ENCODE measurements at places on chromosomes 12 and 14. TPM values are rescaled to one million over a fixed set of nuclear protein-coding genes. Genes with fewer than 3 reads are reported as not detected.
A peak's percentile ranks its signal among the peaks of the same experiment; 100 is the strongest.

EMC9 gene
- 49.6 TPM for total RNA-seq

GRCh38 chr14:103960457-103961055 is 18.2 kb upstream of the RD3L start:
- no peak for DNase-seq
- H3K4me1 ChIP-seq: no peaks in the 10 kb centered on the region
- H3K4me3 ChIP-seq: no peak overlapping the region
- H3K27ac ChIP-seq: no peak overlapping the region

DNA sequence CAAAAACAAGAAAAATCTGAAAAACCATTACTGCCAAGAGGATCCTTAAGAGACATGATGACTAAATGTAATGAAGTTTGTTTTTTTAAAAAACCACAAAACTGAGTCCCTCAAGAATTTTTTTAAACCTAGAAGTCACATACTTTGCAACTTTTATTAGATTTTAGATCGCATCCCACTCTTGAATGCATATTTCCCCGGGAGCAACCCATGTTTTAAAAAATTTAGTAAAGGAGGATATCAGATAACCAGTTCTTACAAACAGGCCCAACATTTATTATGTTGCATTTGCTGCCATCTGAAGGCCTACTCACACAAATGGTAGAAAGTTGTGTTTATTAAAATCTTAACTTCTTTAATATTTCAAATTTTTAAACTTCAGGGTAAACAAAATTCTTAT is 44.3 kb upstream of the CCT2 start:
- H3K27me3 ChIP-seq: no peaks in the 10 kb centered on the region
- no peaks in the 10 kb centered on the region for H3K4me1 ChIP-seq
- no peaks in the 10 kb centered on the region for H3K36me3 ChIP-seq
- no peak overlapping the region for H3K4me3 ChIP-seq
- H3K27ac ChIP-seq: no peak overlapping the region

OR6C70 gene
- total RNA-seq: not detected

DNA sequence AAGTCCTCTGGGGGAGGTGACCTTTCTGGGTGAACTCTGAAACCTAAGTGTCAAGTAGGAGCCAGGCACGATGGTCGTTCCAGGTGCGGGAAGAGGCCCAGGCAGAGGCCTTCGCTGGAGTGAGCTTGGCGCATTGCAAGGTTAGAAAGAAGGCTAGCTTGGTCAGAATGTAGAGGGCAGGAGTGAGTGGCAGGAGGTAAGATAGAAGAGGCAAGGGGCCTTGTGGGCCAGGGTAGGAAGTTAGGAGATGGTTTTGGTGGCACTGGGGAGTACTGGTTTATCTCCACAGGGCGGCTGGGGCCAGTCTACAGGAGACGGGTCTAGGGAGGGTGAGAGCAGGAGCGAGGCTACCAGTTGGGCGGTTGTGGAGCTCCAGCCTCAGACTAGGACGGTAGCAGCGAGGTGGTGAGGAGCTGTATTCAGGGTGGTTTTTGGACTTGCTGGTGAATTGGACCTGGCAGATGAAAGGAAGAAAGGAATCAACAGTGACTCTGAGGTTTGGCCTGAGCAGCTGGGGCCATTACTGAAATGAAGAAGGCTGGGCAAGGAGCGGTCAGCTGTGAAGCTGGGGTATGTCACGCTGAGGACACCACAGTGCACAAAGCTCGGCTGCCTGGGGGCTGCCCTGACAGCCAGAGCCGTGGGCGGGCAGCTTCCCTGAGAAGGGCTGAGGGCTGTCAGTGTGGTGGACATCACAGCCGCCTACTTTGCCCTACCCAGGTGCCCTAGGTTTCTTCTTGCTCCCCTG is 9.0 kb downstream of the MLXIP start:
- peak overlapping the region; percentile 70 for H3K27ac ChIP-seq
- no peaks in the 10 kb centered on the region for H3K27me3 ChIP-seq
- no peak overlapping the region for H3K4me3 ChIP-seq
- peak; percentile 47 for DNase-seq
- no peaks in the 10 kb centered on the region for H3K36me3 ChIP-seq

TMTC1 gene
- total RNA-seq: 3.3 TPM

GRCh38 chr12:53751336-53752191 is at the start of gene CISTR:
Gene CISTR (minus strand): TSS chr12:53751979.
- H3K27me3 ChIP-seq: peaks cover 59% of the 10 kb centered on the region
- DNase-seq: no peak
- no peak within 1 kb of the TSS for H3K27ac ChIP-seq
- peaks cover 8% of the 10 kb centered on the region for H3K4me1 ChIP-seq
- peak within 1 kb of the TSS; percentile 43 for H3K4me3 ChIP-seq

DNA sequence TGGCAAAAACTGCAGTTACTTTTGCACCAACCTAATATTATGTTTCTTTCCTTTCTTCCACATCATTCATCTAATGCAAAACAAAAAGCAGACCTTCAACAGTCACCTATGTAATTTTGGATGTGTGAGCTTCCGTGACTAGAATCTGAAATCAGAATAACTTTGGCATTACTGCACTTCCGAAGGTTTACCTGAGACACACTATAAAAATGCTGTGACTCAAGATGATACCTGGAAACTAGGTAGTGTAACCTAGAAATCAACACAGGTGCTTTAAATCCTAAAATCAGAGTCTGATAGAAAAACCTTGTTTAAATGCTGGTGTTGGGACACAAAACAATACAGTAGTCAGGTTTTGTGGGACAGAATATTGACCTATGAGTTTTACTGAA is 2.2 kb downstream of the BTBD7 start:
- H3K4me1 ChIP-seq: peaks cover 6% of the 10 kb centered on the region
- no peaks in the 10 kb centered on the region for H3K36me3 ChIP-seq
- peak overlapping the region; percentile 97 for H3K27ac ChIP-seq
- no peaks in the 10 kb centered on the region for H3K27me3 ChIP-seq

GRCh38 chr12:110937104-110937641 is 16.8 kb upstream of the MYL2 start:
- no peaks in the 10 kb centered on the region for H3K36me3 ChIP-seq
- H3K4me3 ChIP-seq: no peak overlapping the region
- H3K27ac ChIP-seq: no peak overlapping the region
- no peaks in the 10 kb centered on the region for H3K27me3 ChIP-seq
- H3K4me1 ChIP-seq: no peaks in the 10 kb centered on the region

- H3K4me3 ChIP-seq: no peak overlapping the region
- DNase-seq: no peak
- no peaks in the 10 kb centered on the region for H3K36me3 ChIP-seq
- no peak overlapping the region for H3K27ac ChIP-seq
- no peaks in the 10 kb centered on the region for H3K4me1 ChIP-seq
Observed at GRCh38 chr14:72946491-72946890, 20.2 kb downstream of the DCAF4 start.

DNA sequence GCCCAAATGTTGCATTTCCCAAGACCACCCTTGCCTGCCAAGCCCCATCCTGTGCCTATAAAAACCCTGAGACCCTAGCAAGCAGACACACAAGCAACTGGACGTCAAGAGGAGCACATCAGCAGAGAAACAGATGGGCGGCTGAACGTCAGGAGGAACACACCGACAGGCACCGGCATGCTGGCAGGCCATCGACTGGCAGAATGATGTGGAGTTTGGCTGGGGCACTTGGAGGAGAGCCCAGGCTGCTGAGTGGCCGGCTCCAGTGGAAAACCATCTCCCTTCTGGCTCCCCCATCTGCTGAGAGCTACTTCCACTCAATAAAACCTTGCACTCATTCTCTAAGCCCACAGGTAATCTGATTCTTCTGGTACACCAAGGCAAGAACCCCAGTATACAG is 130.1 kb downstream of the SLC41A2 start:
- H3K27me3 ChIP-seq: no peaks in the 10 kb centered on the region
- no peaks in the 10 kb centered on the region for H3K4me1 ChIP-seq
- no peak overlapping the region for H3K27ac ChIP-seq
- H3K36me3 ChIP-seq: no peaks in the 10 kb centered on the region
- no peak overlapping the region for H3K4me3 ChIP-seq
- DNase-seq: no peak

GRCh38 chr12:113232840-113233585 is 11.7 kb downstream of the TPCN1 start:
- no peak for DNase-seq
- peaks cover 5% of the 10 kb centered on the region for H3K36me3 ChIP-seq
- H3K27me3 ChIP-seq: no peaks in the 10 kb centered on the region

SOX5 gene
- 1.6 TPM for total RNA-seq

GRCh38 chr12:31029916-31030562 is 43.6 kb upstream of the DDX11 start:
- H3K27me3 ChIP-seq: no peaks in the 10 kb centered on the region
- no peaks in the 10 kb centered on the region for H3K4me1 ChIP-seq
- H3K27ac ChIP-seq: no peak overlapping the region
- no peak overlapping the region for H3K4me3 ChIP-seq
- H3K36me3 ChIP-seq: no peaks in the 10 kb centered on the region

DNA sequence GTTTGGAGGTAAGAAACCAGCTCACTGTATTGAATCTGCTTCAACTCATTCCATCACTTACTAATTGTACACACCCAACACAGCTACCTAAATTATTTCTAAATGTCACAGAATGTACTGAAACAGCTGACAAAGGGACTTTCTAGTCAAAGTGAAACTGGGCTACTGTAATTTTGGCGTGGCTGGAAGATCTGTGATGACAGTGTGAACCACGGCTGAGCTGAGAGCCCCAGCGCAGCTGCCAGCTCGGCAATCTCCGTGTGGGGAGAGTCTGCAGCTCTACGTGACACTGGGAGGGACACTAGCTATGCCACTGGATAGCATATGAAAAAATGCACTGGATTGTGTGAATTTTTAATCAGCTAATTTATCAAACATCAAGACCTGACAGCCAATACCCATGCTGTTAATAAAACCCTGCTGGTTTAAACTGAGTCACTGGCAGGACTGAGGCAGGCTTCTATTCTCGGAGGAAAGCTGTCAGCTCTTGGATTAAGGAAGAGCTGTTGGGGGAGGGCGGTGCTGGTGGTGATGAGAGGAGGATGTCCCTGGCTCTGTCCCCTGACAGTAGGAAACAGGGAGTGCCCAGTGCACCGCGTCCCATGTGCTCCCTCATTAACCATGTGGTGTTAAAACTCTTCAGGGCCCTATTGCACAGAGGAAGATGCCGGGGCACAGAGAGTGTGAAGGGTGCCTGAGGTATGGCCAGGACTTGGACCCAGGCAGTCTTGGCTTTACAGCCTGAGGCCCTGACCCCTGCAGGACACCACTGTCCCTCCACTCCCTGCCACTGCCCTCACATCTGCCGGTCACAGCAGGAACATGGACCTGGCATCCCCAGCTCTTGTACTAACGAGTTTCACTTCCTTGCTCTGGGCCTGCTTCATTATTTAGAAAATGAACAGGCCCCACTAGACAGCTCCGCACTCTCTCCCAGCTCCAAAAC is 13.3 kb downstream of the SLC15A4 start:
- no peaks in the 10 kb centered on the region for H3K36me3 ChIP-seq
- H3K4me1 ChIP-seq: no peaks in the 10 kb centered on the region
- DNase-seq: no peak
- H3K27me3 ChIP-seq: no peaks in the 10 kb centered on the region

DNA sequence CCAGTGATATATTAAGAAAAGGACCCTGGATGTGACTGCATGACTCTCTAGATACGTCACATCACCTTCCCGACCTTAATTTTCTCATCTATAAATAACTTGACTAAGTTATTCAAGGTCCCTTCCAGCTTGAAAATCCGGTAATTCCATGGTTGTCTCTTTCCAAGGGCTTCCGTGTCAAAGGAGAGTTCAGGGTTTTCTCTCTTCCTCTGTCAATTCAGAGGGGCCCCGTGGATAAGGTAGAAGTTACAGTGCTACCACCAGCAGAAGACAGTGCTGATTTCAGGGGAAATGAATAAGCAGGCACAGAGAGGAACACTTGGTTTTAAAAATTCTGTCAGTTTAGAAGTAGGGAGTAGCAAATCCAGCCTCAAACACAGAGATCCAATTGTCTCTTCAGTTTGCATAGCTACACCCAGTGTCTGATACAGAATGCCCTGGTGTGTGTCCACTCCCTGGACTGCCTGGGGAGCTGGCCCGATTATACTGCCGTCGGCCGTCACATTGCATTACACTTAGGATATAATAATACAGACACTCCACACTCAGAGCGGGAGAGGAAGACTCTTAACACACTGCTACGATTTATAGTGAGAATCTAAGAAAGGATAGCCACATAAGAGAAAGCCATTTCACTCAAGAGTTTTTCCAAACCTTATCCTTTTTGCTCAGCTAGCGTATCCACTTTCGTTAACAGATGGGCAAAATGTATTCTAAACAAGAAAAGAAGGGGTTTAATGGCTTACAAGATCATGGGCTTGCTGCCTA is 54.7 kb upstream of the GTF2A1 start:
- no peak overlapping the region for H3K27ac ChIP-seq
- no peaks in the 10 kb centered on the region for H3K27me3 ChIP-seq
- H3K4me3 ChIP-seq: no peak overlapping the region
- DNase-seq: no peak
- H3K36me3 ChIP-seq: no peaks in the 10 kb centered on the region

DNA sequence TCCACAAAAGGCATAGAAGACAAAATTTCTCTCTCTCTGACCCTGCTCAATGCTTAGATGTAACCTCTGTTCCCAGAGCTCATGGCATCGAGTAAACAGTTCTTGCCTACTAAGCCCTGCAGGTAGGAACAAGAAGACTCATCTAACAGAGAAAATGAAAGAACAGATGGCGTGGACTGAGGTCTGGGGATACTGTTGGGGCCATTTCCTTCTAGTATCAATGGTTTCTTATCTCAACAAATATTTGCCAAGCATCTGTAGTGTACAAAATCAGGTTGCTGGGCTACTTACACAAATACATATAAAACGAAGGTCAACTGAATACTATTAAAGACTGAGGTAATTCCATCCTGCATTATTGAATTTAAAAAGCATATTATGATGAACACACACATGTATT is 93.3 kb downstream of the RIMBP2 start:
- no peaks in the 10 kb centered on the region for H3K4me1 ChIP-seq
- no peak for DNase-seq
- H3K27ac ChIP-seq: no peak overlapping the region
- H3K27me3 ChIP-seq: no peaks in the 10 kb centered on the region

DNA sequence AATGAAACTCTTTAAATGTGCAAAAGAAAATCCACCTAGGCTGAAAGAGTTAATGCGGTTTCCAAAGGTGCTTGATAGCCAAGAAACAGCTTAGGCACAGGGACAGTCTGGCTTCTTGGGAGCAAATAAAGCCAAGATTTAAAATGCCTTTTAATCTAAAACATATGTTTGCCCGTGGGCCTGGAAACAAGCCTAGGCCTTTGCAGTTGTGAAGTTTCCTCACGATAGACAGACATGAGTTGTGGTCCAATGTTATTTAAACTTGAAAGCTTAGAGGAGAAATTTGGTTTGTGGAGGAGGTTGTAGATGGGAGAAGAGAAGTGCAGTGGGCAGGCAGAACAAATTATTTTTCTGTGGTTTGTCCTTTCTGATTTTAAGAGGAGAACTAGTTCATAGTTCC is 29.8 kb downstream of the PROX2 start:
- H3K27ac ChIP-seq: no peak overlapping the region
- no peaks in the 10 kb centered on the region for H3K27me3 ChIP-seq
- H3K4me1 ChIP-seq: no peaks in the 10 kb centered on the region
- no peak for DNase-seq
- H3K4me3 ChIP-seq: no peak overlapping the region
